ENCODE measurements at places on chromosomes 3 and 15.

GRCh38 chr3:133474251-133474801 is 74.5 kb downstream of the BFSP2 start:
- peak; percentile 80 for DNase-seq

GRCh38 chr3:141877911-141878310 is 1.5 kb downstream of the ATP1B3 start:
- DNase-seq = no peak

- no peak for DNase-seq
These were observed 5.9 kb downstream of the USP3 start for GRCh38 chr15:63509955-63510940.

DNA sequence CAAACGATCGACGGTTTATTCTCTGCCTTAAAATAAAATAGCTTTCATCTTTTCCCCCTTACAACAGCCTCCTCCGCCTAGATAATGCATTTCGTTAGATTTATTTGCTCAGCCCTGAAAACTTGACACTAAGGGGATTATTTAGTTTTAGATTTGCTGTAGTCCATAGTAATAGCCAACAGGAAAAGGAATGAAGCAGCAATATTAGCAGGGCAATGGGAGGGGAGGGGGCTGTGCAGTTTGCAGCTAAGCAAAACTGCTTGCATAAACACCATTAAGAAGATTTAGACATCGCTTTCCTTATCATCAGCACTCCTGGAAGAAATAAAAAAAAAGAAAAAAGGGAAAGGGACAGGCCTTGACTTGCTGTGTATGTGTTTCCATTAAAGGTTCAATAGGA is 286.5 kb upstream of the SOX14 start:
- DNase-seq = no peak

- no peak for DNase-seq
These were observed 96.0 kb upstream of the PPP2R3A start for GRCh38 chr3:135869439-135870105.

- DNase-seq = no peak
These were observed 102.0 kb upstream of the SGO1 start for GRCh38 chr3:20288050-20288449.

Data from NCI-H1694 treated with DMSO at 0.1 percent for 48 hours (cell line).